ENCODE measurements at places on chromosomes 7 and 10.

DNA sequence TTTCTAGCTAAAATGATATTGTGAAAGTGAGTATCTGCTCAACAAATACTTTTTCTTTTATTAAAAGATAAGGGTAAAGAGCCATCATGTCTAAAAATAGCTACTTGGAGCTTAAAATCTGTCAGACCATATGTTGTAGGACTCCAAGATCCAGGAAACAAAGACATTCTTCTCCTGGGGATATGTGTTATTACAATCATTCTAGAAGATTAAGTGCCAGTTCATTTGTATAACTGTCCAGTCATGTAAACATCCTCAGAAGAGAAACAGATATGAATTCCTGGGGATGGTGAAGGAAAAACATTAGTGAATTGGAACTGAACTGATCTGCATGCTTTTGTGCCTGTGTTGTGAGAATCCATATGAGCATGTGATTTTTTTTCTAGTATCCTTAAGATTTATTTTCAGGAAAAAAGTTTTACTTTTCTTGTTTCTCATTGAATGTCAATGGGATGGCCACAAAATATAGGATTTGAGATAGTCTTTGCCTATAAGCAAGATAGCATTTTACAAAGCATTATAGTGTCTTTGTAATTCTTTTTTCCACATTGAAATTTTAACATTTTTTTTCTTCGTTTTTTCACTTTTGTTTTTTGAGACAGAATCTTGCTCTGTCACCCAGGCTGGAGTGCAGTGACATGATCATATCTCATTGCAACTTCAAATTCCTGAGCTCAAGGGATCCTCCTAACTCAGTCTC, 14.4 kb upstream of the MTERF1 start:
- DNase-seq, result no peak

DNA sequence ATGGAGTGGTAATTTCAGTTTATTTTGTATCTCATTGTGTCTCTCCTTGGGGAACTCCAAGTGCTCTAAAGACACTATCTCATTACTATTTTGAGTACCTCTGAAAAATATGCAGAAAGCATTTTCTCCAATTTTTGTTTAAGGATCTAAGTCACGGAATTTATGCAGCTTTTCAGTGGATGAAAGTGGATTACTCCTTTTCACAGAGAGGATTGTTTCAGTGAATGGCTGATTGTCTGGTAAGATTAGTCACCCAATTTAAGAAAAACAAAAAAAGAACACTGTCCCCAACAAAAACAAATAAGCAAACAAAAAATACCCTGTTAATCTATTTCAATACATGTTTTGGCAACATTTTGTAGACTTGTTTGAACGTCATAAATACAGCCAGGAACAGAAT, 338.3 kb upstream of the TEX47 start:
- DNase-seq, result no peak

DNA sequence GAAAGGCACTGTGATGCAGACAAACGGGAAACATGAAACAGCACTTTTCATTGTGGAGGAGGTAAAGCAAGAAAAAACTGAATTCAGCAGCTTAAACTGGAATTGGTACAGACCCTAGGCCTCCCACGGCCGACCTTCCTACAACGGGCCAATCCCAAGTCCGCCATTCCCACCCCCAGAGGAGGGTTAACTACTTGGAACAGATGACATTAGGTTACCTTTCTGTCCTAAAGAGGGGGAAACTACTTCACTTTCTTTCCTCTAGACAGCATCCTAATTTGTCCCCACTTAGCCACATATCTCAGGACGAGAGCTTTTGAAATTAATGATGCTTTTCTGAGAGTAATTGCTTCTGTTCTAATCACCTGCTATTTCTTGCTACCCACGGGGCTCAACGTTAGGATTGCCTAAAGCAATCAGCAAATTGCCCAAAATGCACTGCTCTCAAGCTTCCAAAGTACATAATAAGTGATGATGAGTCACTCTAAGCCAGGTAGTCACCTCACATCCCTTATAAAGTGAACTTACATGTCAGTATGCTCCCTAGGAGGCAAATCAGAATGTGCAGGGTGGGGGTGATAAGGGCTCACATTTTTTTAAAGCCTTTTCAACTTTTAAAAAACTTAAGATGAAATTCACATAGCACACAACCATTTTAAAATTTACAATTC, 36.7 kb downstream of the LSM5 start:
- DNase-seq, result no peak

GRCh38 chr10:110423650-110424049, 74.1 kb upstream of the DUSP5 start:
- no peak for DNase-seq

GRCh38 chr7:27693794-27694193, 31.1 kb upstream of the HIBADH start:
- no peak for DNase-seq

GRCh38 chr7:137331378-137331777, 12.2 kb downstream of the PTN start:
- DNase-seq, result no peak

DNA sequence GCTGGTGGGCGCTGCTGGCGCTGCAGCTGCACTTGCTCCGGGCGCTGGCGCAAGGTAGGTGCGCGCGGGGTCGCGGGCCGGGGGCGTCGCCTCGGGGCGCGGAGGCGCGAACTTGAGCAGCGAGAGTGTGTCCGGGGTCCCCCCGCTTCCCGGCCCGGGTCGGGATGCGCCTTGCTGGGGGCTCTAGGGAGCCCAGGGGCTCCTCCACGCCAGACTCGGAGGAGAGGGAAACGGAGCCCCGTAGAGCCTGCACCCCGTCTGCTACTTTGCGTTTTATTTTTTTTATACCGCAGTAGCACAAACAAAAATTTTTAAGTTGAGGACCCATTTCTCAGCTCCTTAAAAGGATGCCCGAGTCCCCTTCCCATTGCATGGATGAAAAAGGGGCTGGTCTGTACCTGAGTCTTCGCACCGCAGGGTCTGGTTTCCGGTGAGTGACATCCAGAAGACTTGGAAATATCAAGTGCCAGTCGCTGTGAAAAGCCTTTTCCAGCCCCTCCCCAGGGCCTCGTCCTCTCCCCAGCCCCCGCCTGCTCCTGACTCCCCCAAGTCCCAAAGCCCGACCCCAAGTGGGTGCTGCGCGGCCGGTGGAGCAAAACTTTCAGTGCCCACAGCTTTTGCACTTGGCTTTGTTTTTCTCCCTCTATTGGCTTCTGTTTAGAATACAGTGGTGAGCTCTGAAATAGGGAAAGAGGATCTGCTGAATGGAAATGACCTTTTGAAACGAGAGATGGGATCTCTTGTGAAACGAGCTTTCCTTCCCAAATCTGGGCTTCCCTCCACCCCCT, 973 bp downstream of the SDK1 start:
- peak; percentile 1 for DNase-seq

- no peak for DNase-seq
Observed at GRCh38 chr10:5544216-5544805, 19.6 kb downstream of the CALML3 start.

GRCh38 chr10:97865488-97865887, 15.8 kb downstream of the GOLGA7B start:
- DNase-seq, result no peak

- DNase-seq, result no peak
Observed at GRCh38 chr7:145848691-145849090, 267.9 kb upstream of the CNTNAP2 start.

- no peak for DNase-seq
Observed at GRCh38 chr10:80173466-80173865, 31.9 kb downstream of the ANXA11 start.

DNA sequence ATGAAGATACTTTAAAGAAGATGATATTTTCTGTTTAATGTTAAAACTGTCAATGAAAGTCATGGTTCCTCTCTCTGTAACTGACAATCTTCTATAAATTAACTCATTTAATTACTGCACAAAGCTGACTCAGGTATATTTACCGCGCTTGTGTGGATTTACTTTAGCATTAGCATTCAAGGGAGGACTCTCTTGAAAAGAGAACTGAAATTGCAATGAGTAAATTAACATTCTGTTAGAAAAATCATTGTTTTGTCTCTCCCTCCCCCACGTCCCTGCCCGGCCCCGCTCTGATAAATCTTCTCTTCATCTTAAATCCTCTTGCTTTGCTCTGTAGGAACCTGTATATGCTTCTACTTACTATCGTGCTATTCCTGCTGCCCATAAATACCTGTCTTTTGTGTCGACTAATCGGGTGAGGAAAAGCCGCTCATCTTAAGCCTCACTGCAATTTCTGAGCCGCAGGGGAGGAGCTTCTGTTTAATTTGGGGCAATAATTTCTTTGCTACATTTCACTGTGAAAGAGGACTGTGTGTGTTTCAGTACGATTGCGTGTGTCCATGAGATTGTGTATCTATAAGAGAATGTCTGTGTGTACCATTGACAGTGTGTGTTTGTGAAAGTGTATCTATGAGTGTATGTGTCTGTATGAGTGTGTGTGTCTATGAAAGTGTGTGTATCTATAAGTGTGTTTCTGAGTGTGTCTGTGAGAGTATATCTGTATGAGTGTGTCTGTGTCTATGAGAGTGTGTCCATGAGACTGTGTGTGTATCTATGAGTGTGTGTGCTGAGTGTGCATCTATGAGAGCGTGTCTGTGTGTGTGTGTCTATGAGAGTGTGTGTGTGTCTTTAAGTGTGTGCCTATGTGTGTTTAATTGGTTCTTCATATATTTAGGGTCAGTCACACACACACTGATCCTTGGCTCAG, 46.5 kb upstream of the LYZL2 start:
- DNase-seq, result no peak

GRCh38 chr7:42768045-42768444, 143.8 kb downstream of the C7orf25 start:
- no peak for DNase-seq

- no peak for DNase-seq
Observed at GRCh38 chr7:29859104-29859503, 52.8 kb downstream of the WIPF3 start.

DNA sequence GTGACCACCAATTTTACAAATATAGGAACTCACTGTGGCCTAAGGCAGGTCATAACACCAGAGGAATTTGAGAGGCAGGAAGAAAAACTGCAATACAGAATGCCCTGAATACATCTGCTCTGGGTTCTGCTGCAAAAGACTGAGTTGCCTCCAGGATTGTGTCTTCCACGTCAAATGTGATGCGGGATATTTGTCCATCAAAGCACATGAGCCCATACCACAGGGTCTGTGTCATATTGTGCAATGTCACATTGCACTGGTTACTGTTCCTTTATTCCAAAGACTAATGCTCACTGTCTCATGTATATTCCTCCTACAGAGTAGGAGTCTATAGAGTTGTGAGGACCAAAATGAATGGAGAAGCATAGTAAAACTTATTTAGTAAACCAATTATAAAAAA, 58.6 kb upstream of the ABCB4 start:
- DNase-seq, result no peak

DNA sequence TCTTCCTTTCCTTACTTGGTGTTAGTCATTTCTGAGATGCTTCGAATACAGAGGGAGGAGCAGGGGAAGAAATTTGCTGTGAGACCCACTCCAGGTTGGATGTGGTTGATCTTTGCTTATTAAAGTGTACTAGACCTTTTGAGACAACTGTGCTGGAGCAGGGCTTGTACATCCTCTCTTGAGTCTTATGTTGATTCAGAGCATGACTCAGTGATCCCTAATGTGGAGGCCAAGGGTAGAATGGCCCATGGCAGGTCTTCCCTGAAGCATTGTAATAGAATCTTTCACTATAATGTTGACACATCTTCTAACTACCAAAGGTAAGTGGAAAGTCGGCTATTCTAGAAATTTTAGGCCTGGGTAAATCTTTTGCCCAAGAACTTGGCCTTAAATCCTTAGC, 17.0 kb upstream of the SFR1 start:
- DNase-seq, result no peak

DNA sequence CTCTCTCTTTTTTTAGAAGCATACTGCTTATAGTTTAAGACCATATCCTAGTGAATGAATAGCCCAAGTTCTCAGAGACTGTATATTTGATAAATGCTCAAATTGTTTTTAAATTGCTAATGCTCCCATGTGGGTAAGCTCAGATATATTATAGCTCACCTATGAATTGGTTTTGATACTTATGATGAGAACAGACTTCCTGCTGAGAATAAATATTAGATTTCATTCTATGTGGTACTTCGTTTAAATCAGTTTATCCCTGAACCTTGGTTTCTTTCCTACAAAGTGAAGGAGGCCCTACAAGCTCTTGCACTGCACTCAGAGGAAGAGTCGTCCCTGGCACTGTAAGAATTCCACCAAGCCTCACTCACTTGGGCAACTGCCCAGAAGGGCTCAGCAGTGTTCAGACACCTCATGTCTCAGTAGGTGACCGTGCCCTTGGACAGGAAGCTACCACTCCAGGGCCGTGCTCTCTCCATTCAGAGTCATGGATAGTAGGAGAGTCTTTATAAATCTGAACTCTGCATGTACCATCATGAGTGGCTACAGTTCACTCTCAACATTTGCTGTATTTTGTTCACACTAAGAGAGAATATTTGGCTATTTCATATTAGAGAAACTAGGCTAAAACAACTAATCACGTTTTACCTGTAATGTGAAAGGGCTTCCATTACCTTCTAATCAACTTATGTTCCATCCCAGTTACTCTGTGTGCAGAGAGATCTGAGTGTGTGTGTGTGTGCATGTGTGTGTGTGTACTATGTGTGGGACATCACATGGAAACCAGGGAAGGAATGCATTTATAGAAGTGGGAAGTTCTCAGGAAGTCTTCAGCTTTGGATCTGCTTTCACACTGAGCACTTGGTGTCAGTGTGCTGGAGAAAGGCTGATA, 93.8 kb downstream of the PTPRE start:
- no peak for DNase-seq

- no peak for DNase-seq
Observed at GRCh38 chr7:92508946-92509345, 19.4 kb downstream of the PEX1 start.

DNA sequence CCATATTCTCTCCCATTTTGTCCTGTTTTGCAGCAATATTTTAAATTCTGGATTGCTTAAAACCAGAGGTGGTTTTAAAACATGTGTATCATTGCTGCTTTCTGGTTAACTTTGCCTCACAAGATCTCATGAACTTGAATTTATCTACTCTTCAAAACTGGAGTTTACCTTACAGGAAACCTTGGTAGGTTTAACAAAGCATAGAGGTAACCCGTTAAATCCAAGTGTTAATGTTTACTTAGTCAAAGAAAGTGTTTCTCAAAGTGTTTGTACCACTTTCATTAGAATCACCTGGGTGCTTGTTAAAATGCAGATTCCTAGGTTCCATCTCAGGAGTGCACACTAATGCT, 44.0 kb upstream of the VDAC2 start:
- no peak for DNase-seq

GRCh38 chr7:90473814-90474213, 4.4 kb downstream of the PTTG1IP2 start:
- no peak for DNase-seq
